ENCODE measurements at places on chromosomes 4 and X.

GRCh38 chrX:48153769-48154168 lies 23.3 kb downstream of the SPACA5B start:
- no peak for DNase-seq

- DNase-seq: no peak
Measured at GRCh38 chr4:63459329-63459728, 949.9 kb downstream of the TECRL start.

DNA sequence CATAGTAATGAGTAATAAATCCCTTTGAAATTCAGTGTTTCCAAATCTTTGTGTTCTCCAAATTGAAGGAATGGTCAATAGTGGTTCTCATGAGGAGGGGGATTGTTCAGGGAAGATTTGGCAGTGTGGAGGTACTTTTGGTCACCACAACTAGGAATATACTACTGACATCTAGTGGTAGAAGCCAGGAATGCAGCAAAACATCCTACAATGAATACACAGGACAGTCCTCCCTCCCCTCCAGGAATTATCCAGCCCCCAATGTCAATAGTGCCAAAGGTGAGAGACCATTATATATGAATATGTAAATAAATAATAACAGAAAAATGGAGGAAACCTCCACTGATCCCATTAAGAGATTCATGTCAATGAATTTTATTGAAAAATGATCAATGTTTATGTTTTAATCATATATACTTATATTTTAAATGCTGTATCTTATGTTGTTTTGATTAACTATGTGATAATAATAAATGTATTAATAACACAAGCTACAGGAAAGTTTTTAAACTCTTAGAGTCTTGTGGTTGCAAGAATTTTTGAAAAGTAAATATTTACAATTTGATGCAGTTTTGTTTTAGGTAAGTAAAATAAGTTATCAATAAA lies 14.4 kb upstream of the FAM9A start:
- peak; percentile 42 for DNase-seq

- DNase-seq: no peak
Measured at GRCh38 chr4:97394653-97395052, 748.6 kb downstream of the STPG2 start.

- DNase-seq: no peak
Measured at GRCh38 chr4:10622728-10623127, 61.8 kb downstream of the CLNK start.

DNA sequence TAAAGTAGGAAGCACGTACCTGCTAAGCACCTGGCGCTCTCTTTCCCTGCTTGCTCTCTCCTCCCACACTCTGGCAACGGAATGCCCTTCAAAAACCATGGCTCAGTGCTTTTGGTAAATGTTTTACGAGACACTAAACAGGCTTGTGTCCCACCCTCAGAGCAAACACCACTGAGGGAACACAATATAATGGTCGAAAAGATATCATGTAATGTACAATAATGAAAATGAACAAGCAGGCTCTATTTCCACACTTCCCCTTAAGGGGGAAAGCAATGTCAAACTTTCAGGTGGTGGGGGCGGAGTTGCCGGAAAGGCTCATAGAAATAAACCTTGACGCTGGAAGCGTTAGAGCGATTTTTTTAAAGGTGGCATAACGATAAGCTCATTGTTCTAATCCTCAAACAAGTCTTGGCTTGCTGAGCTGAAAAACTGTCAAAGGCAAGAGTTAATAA lies 115.1 kb downstream of the RBM47 start:
- no peak for DNase-seq

GRCh38 chr4:1210241-1210841 lies 38.0 kb upstream of the SPON2 start:
- DNase-seq: no peak

- no peak for DNase-seq
Measured at GRCh38 chrX:12657881-12658280, 133.3 kb upstream of the PRPS2 start.

DNA sequence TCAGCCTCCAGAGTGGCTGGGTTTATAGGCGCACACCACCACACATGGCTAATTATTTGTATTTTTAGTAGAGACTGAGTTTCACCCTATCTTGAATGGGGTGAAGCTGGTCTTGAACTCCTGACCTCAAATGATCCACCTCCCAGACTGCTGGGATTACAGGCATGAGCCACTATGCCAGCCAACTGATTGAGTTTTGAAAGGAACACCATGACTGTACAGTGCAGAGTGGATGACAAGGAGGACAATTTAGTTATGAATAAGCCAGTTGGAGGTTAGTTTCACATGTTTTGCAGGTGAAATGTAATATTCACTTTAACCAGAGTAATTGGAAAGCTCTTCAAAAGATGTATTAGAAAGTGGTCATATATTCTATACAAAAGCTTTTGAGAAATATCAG lies 60.8 kb downstream of the PCDH18 start:
- DNase-seq: no peak

GRCh38 chr4:112895811-112896608 lies 153.4 kb upstream of the ANK2 start:
- DNase-seq: no peak

DNA sequence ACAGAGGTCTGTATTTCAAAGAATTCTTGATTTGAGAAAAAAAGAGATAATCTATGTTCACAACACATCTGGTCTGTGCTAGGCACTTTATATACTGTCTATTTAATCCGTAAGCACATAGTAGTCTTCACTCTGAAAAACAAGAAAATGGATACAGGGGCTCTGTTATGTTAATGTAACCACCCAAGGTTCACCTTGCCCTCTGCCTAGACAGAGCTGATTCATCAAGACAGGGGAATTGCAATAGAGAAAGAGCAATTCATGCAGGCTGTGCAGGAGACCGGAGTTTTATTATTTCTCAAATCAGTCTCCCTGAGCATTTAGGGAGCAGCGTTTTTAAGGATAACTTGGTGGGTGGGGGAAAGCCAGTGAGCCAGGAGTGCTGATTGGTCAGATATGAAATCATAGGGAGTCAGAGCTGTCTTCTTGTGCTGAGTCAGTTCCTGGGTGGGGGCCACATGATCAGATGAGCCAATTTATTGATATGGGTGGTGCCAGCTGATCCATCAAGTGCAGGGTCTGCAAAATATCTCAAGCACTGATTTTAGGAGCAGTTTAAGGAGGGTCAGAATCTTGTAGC lies 92.9 kb upstream of the TNIP3 start:
- no peak for DNase-seq

GRCh38 chr4:151538963-151539362 lies 130.0 kb downstream of the FHIP1A start:
- DNase-seq: no peak

- no peak for DNase-seq
Measured at GRCh38 chrX:71181558-71181909, 36.9 kb downstream of the NLGN3 start.

Measured in lung microvascular endothelial cell (primary cell).